ENCODE measurements at places on chromosomes 12 and 14. TPM values are rescaled to one million over a fixed set of nuclear protein-coding genes. Genes with fewer than 3 reads are reported as not detected.
A peak's percentile ranks its signal among the peaks of the same experiment; 100 is the strongest.

DNA sequence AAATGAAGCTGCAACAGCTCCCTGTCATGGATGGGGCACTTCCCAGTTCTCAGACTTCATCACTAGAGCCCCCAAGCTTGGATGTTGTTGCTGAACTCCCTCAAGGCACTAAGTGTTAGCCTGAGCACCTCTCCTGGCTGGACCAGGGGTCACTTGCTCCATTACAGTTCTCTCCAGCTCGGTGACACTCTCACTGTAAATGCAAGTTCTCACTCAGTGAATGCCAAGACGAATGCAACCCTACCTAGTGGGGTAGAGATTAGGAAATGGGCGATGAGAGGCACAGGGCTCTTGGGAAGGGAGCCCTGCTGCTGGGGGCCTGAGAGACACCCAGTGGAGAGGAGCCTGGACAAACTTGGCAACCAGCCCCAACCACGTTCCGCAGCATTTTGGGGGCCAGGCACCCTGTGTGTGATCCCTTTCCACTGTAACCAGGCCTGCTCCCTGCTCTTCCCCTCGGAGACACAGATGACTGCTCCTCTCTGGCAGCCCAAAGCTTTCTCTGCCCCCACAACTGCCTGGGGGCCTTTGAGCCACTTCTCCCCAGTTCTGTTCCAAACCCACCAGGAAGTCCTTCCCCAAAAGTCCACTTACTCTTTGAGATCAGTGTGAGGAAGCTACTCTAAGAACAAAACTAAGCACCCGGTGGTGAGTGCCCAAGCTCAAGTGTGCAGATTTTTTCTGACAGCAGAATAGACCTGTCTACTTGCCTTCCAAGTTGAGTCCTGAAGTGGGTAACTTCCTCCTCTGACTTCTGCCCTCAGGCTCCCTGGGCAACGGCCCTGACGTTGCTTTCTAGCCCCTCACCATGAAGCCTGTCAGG lies 8.0 kb upstream of the SELPLG start:
- no peak for DNase-seq

DNA sequence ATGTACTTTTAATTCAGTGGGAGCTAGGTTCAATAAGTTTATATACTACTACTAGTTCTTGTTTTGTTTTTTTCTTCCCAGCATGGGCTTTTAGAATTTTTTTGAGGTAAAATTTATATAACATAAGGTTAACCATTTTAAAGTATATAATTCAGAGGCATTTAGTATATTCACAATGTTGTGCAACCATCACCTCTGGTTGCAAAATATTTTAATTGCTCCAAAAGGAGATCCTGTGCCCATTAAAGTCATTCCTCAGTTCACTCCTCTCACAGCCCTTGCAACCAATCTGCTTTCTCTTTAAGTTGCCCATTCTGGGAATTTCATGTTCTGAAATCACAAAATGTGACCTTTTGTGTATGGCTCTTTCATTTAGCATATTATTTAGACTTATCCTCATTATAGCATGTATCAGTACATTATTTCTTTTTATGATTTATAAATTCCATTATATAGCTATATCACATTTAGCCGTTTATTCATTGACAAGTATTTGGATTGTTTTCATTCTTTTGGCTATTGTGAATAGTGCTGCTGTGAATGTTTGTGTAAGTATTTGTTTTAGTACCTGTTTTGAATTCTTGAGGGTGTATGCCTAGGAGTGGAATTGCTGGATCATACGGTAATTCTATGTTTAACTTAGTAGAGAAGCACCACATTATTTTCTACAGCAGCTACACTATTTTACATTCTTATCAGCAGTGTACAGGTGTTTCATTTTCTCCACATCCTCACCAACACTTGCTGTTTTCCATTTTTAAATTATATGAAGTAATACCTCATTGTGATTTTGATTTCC lies 59.1 kb downstream of the ARHGAP5 start:
- DNase-seq, result no peak

DNA sequence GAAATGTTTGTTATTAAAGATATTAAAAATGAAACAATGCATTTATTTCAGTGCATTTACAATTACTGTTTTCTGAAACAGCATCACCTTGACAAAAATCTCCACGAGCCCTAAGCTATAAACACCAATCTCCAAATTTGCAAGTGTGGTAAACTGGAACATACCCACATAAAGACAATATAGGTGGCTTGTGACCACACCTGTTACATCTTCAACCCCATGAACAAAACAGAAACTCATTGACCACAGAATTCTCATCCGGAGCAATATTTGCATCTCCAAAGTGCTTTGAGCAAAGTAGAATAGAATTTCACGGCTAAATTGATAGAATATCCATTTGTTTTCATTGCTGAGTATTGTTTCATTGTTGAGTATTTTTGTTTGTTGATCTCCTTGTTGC lies 375.2 kb upstream of the FLRT2 start:
- no peak for DNase-seq

- no peak for DNase-seq
These were observed 11.8 kb upstream of the WSCD2 start for GRCh38 chr12:108117163-108117849.

- DNase-seq, result no peak
These were observed 301.2 kb downstream of the DIO2 start for GRCh38 chr14:79910086-79910485.

- DNase-seq, result no peak
These were observed 126.4 kb downstream of the DERA start for GRCh38 chr12:16037533-16037932.

DNA sequence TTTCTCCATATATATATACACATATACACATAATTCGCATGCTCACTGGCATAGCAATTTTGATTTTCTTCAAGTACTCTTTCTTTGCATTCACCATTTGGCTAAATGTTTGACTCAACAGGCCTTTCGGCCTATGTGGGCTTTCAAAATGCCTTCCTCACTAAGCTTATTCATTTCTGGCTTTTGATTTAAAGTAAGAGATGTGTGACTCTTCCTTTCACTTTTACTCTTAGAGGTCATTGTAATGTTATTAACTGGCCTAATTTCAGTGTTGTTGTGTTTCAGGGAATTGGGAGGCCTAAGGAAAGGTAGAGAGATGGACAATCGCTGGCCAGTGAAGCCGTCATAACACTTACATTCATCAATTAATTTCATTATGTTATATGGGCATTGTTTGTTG lies 14.5 kb upstream of the KLRD1 start:
- no peak for DNase-seq

DNA sequence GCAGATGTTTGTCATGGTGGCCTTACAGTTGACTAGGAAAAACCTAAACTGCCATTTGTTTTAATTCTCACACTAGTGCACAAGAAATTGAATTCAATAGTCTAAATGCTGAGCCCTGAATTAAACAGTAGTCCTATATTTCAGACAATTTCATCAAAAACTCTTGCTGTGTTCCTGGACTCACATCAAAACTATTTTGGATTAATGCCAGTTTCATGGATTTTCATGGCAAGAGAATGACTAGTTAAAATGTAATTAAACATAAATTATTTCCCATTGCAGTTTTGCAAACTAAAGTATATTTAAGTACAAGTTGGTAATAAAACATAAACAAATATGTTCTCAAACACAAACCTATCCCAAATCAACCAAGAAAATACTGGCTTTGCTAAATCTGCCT lies 468.0 kb upstream of the PRICKLE1 start:
- DNase-seq, result peak; percentile 33

- DNase-seq, result no peak
These were observed 67.9 kb upstream of the ANO6 start for GRCh38 chr12:45148006-45148405.

GRCh38 chr12:103326190-103326589 lies 169.6 kb downstream of the C12orf42 start:
- DNase-seq, result no peak

- DNase-seq, result no peak
These were observed 158.8 kb upstream of the PRMT8 start for GRCh38 chr12:3332188-3332587.

- DNase-seq, result no peak
These were observed 97.1 kb downstream of the DAD1 start for GRCh38 chr14:22491683-22492621.

- DNase-seq, result no peak
These were observed 472.8 kb downstream of the RGS6 start for GRCh38 chr14:72404998-72405397.

DNA sequence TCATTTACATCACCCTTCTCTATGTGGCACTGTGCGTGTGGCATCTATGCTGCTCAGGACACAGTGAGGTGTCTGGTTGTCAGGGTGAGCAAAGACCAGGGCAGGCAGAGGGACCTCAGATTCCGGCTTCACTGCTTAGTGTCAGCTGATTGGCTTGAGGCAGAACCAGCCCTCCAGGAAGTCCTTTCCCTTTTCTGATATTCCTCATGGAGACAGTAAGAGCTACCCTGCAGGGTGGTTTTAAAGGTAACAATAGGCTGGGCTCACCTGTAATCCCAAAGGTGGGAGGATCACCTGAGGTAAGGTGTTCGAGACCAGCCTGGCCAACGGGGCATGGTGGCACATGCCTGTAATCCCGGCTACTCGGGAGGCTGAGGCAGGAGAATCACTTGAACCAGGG lies 129.3 kb upstream of the AMIGO2 start:
- no peak for DNase-seq

- peak; percentile 38 for DNase-seq
These were observed 101.9 kb downstream of the GAS2L3 start for GRCh38 chr12:100675432-100675831.

DNA sequence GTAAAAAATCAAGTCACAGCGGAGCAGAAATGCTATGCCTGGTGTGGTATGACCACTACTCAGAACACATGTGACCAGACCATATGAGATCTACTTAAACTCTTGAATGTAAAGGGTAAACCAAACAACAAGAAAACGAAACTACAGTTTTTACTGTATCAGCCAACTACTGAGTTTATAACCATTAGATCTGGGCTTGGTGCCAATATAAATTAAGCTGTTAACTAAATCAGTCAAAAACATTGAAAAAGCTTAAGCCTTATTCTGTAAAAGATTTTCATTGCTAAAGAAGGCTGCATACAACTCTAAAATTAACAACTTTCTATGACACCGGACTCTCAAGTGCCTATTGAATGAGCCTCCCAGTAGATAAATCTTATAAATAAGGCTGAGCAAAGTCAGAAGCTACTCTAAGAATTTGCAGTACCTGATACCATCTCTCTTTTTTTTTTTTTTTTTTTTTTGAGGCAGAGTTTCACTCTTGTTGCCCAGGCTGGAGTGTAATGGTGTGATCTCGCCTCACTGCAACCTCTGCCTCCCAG lies 35.4 kb downstream of the SPTLC2 start:
- peak; percentile 58 for DNase-seq

DNA sequence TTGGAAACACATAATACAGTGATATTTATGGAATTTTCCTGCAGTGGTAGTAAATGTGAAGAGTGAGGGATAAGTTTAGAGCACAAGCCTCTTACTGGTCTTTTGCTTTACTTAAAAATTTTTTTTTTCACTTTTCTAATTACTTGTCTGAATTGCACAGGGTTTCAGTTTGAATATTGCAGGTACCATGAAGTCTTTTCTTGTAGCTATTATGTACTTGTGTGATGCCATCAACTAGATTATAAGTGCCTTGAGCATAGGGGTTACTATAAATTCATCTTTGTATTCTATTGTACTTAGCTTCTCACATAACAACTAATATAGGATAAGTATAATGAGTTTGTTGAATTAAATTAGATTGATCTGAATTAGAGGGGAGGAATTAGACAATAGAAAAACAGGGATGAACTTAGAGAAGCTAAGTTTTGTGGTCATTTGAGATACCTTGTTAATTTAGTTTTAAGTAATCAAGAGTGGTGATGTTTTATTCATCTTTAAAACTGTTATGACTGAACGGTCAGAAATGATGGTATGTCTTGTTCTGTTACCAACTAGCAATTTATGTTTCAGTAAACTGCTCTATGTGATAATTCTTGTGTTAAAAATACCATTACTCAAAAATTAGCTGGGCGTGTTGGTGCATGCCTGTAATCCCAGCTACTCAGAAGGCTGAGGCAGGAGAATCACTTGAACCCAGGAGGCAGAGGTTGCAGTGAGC lies 42.1 kb downstream of the CCDC91 start:
- no peak for DNase-seq

DNA sequence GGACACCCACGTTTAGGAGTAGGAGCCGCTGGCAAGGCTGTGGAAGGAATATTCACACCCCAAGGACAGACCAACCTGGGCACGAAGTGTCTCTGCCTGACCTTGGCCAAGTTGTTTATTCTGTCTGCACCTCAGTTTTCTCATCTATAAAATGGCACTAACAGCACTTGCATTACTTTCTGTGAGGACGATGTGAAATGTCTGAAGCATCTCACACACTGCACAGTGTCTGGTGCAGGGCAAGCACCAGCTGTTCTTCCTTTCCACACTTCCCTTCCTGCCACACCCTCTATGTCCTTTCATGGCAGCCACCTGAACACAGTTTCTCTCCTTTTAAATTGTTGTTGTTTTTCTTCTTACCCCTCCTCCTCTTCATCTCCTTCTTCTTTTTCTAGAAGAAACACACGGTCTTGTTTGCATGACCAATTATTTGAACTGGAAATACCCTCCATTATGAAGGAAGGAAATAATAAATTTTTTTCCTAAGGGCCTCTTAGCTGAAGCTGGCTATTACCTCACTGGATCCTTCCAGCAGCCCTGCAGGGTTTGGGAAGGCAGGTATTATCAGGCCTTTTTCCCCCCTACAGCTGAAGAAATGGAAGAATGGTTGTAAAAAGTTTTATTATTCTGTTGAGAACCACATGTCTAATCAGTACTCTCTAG lies 42.9 kb upstream of the ATP23 start:
- no peak for DNase-seq

DNA sequence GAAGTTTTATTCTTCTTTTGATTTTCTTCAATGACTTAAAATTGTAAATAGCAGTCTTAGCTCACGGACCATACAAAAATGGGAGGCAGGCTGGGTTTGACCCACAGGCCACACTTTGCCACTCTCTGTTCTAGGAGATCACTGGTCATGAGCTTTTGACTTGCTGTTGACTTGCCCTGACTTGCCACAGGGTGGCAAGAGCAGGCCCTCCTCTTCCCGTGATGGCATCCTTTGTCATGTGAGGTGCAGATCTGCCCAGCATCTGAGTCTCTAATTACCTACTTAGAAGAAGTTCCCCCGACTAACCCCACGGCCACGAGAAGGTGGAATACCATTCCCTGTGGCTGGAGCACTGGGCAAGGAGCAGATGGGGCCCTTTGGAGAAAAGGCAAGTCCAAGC lies 81.0 kb upstream of the SCAF11 start:
- no peak for DNase-seq

- no peak for DNase-seq
These were observed 69.1 kb downstream of the ASCL4 start for GRCh38 chr12:107843351-107844311.

DNA sequence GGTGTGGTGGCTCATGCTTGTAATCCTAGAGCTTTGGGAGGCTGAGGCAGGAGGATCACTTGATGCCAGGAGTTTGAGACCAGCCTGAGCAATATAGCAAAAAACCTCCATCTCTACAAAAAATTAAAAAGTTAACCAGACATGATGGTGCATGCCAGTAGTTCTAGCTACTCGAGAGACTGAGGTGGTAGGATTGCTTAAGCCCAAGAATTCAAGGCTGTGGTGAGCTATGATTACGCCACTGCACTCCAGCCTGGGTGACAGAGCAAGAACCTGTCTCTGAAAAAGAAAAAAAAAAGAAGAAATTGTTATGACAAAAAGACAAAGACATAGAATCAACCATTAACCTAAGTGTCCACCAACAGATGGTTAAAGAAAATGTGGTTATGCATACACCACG lies 2.1 kb upstream of the ATP23 start:
- DNase-seq, result no peak

- DNase-seq, result no peak
These were observed 281.9 kb downstream of the CACNA1C start for GRCh38 chr12:2334689-2335088.

ACSS3 gene
- 39.4 TPM for polyA plus RNA-seq

CNIH1 gene
- polyA plus RNA-seq, result 115 TPM

TPPP2 gene
- 0.21 TPM for polyA plus RNA-seq

SVOP gene
- polyA plus RNA-seq, result 0.04 TPM

SOAT2 gene
- polyA plus RNA-seq, result 0.23 TPM

EXOC3L4 gene
- polyA plus RNA-seq, result 2.2 TPM

PLEKHG7 gene
- 0.69 TPM for polyA plus RNA-seq

Data from right lung (tissue), 10 donors.